ENCODE measurements at places on chromosomes 12 and 14.

DNA sequence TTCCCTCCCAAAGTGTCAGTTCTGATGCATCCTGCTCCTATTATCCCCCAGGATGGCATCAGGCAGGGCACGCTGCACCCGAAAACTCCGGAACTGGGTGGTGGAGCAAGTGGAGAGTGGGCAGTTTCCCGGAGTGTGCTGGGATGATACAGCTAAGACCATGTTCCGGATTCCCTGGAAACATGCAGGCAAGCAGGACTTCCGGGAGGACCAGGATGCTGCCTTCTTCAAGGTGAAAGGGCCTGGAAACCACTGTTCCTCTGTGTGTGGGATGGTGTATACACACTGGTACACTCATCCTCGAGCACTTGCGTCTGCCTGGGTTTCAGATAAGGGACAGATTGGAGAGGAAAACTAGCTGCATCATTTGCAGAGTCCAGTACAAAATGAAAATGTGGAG is 1.0 kb downstream of the IRF9 start:
- DNase-seq = no peak

- no peak for DNase-seq
Measured at GRCh38 chr14:74022346-74022745, 3.2 kb downstream of the BBOF1 start.

DNA sequence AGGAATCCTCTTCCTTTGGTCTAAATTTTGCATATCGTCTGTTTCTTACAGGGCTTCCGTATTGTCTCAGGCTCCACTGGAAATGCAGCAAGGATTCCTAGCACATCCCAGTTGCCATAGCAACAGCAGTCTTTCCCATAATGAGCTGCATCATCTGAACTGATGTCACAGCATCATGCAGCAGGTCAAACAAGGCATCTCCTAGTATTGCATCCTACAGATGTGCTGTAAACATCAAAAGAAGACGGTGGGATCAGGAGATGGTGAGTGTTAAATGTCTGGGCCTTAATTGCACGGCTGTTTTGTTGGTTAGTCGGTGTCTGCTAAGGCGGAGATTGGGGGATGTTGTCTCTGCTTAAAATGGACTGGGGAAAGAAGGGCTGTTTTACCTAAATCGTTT is at the start of gene AKAP6:
Gene AKAP6, plus strand, starts transcription at position 153 of the 400 bp plus-strand sequence. CDS start 104,196 bp downstream, outside the sequence.
- DNase-seq = no peak

DNA sequence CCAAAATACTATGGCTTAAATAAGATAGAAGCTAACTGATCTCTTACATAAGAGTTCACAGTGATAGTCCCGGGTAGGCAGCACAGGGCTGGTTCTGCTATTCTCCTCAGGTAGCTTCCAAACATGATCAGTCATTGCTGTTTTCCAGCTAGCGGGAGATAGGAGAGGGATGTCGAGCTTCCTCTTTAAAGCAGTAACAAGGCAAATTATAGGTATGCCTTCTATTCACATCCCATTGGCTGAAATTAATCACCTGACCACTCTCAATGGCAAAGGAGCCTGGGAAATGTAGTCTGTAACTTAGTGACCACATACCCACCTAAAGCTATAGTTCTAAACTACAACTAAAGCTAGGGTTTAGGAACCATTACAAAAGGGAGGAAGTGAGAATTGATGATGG is 34.5 kb upstream of the VRK1 start:
- no peak for DNase-seq

DNA sequence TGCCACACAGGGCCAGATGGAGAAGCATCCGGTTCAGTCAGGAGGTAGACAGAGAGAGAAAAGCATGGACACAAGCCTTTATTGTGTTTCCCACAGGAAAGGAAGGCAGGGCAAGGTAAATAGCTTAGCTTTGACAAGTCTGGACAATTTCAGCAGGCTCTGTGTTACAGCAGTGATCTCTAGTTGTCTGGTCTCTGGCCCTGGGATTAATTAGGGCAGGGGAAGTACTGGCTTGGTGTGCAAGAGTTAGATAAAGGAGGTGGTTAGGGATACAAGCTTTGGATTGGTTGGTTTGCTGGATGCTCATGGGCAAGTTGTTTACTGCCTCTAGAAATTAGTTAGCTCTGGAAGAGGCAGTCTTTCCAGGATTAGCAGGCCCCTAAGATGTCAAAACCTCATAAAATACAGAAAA is 15.1 kb upstream of the NGDN start:
- DNase-seq = no peak

Data from CD4-positive, alpha-beta T cell (primary cell).